Globus pallidus (tissue), 1 donor: ENCODE measurements at places on chromosomes 1 and 21.

- no peak for DNase-seq
Measured at GRCh38 chr21:42411891-42412635, 8.4 kb downstream of the UBASH3A start.

DNA sequence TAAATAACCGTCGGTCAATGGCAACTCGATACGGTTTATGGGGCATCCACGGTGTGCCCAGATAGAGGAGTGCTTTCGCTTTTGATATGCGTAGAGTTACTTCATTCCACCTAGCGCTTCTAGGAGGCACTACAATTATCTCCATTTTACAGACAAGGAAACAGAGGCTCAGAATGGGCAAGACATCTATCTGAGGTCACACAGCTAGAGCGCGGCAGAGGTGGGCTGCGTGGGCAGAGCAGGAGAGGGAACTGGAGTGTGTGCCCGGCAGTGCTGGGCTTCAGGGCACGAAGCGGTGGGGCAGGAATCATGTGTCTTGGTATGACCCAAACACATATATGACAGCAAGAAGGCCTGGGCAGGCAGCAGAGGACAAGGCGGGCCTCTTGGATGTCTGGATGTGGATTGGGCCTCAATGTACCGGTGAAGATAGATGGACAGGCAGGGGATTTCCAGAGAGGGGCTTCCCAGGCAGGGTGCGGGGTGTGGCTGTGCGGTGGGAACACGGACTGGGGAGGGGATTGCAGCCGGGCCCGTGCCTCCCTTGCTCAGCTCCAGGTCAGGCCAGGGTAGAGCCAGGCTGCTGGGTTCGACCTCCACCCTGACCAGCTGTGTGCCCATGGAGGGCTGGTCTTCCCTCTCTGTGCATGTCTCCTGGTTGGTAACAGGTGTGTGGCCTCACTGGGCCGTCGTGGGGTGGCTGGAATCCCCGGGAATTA lies 21.2 kb downstream of the TP73 start:
- DNase-seq = no peak

- DNase-seq = no peak
Measured at GRCh38 chr1:11143907-11144306, 44.2 kb upstream of the EXOSC10 start.

DNA sequence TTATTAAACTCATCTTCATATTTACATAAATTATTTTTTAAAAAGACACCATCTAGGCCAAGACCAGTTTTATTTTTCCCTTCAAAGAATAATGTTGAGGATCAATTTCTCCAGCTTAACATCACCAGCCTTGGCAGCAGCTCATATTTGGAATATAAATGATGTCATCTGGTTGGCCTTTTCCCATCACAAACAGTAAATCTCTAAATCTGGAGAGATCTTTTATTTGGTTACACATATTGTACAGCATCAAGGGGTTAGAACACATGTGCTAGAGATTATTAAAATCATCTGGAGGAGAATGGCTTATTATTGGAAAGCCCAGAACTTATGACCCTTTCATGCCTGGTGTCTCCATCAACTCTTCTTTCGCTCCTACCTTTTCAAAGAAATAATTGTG lies 508.8 kb downstream of the PLPP3 start:
- DNase-seq = no peak

DNA sequence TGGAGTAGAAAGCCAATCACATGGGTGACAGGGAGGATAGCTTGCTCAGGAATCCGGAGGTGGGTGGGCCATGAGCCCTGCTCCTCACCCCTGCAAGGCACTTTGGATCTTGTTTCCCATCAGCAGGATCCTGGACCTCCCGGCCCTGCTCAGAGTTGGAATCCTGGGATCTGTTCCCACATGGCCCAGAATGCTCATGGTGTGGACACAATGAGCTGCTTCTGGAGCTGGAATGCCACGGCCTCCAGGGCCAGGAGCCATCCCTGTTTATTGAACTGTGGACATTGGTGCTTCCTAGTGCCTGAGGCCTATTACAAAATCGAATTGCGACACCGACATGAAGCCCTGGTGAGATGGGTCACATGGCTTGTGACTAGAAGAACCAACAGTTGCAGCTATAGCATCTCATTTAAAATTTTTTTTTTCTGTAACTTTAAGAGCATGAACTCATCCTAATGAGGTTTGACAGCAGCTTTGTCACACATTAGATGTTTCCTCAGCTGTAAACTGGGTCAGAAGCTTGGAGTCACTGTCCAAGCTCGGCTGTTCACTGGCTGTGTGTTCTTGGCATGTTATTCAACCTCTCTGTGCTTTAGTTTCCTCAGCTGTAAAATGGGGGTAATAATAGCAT lies 40.4 kb upstream of the GOLT1A start:
- DNase-seq = no peak

- no peak for DNase-seq
Measured at GRCh38 chr1:30242168-30242567, 481.2 kb downstream of the MATN1 start.

GRCh38 chr1:240189386-240189989 lies 97.8 kb downstream of the FMN2 start:
- no peak for DNase-seq

DNA sequence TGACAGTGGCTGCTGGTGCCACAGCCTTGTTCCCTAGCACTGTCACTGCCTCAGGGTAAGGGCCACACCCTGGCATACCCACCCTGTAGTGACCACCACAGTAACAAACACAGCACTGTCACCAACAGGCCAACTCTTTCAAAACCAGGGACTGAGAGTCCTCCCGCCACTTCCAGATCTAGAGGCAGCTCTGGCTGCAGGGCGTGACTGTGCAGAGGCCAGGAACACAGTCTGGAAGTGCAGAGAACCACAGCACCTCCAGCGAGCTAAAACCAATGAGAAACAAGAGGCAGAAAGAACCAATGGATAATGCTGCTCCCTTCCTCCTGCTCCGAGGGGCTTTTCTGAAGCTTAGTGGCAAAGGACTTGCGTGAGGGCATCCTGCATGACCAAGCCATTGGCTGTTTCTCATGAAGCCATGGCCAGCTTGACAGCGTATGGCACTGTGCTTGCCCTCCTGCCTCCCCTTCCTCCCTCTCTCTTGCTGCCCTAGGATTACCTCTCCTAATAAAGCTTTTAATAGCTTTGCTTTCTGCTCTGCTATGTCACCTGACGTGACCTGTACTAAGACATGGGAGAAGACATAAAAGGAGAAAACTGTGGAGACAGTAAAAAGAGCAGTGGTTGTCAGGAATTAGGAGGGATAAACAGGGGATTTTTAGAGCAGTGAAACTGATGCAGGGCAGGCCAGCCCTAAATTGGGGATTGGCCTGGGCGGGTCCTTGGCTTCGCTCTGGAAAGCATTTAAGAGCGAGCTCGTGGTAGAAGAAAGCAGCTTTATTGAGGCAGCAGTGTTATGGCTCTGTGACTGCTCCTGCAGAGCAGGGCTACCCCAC lies 7.2 kb downstream of the PARP1 start:
- no peak for DNase-seq

DNA sequence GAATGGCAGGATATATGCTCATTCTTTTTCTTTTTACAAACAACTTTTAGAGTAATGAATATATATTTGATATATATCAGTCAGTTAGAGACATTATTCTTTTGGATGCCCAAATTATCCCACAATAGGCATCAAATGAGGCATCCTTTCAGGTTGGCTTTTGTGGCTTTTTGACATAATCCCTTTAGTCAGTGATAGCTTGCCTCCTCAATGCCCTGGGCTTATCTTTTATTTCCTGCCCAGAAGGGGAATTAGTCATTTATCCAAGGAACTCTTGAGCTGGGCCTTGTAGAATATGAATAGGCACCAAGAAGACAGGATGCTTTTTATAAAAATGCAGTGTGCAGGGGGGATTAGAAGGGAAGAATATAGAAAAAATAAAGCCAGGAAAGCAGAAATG lies 22.2 kb downstream of the EPHX4 start:
- no peak for DNase-seq

DNA sequence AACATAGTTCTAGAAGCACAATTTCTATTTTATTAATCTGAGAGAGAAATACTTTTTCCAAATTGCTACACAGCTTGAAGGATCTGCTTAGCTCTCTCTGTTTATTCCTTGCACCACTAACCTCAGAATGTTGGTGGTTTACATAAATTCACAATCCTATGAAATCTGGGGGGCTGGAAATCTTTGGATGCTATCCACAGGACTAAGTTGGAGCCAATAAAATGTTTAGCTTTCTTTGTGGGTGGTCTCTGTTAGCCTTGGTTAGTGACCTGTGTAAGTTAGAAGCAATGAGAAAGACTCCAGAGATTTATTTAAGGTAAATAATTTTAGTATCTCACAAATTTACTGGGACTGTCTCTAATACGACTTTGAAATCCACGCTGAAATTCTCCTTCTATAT lies 418.1 kb downstream of the ADGRL2 start:
- no peak for DNase-seq

DNA sequence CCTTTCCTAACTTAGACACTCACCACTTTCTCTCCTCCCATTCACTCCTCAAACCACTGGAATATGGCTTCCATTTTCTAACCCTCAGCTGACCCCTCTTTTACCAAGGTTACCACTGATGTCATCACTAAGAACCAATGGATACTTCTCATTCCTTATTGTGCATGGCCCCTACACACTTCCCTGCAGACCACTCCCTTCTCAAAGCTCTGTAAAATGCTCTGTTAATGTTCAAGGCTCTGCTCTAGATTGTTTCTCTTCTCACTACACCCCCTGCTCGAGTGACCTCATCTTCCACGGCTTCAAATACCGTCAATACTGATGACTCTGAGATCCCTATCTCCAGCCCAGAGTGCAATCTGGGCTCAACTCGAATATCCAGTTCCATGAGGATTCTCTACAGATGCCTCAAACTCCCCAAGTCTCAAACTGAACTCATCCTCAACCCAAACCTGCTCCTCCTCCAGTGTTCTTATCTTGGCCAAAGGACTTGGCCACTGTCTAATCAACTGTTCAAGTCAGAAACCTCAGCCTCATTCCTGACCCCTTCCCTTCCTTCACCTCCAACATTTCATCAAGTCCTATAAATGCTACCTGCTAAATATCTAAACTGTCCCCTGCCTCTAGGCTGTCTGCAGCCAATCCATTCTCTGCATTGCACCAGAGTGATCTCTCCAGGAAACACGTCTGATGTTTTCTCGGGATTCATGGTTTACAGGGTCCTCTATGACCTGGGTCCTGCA lies 41.3 kb upstream of the BMP8B start:
- DNase-seq = no peak

GRCh38 chr1:20604678-20605077 lies 15.8 kb downstream of the CDA start:
- DNase-seq = no peak

- DNase-seq = no peak
Measured at GRCh38 chr1:172298141-172298540, 122.3 kb upstream of the C1orf105 start.

GRCh38 chr1:221085701-221086375 lies 206.6 kb downstream of the HLX start:
- no peak for DNase-seq

- no peak for DNase-seq
Measured at GRCh38 chr1:186532466-186532865, 71.6 kb upstream of the PDC start.

- DNase-seq = peak; percentile 13
Measured at GRCh38 chr1:84573481-84573966, 716 bp downstream of the CTBS start.

DNA sequence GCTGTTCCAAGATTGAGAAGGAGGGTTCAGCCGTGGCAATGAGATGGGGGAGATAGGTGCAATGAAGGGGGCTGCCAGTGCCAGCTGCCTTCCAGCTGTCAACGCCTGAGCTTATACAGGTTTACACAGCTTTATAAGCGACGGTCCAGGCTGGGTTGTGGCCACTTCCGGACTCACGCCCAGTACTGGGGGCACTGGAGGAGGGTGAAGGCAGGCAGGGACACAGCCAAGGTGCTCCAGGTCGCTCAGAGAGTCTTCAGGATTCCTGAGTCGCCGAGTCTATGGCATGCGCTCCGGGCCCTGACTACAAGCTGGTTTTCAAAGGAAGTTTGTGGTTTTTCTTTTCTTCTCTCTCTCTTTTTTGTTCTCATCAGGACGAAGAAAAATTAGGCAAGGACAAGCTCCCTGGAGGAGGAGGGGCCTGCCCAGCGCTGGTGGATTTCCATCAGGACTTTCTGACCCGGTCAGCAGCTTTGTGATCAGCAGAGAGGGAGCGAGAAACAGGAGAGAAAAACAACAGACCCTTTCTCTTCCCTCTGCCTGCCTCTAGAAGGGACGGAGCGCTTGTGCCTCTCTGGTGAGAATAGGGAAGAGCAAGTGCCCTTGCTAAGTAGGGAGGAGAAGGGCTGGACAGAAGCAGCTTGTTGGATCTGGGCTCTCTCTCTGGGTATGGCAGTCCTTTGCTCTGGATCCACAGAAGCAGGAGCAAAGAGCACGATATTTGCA lies at the start of gene MINDY1:
Gene MINDY1, minus strand, starts transcription at position 576 of the 726 bp plus-strand sequence. CDS start 4,285 bp downstream, outside the sequence.
- peak; percentile 96 for DNase-seq

DNA sequence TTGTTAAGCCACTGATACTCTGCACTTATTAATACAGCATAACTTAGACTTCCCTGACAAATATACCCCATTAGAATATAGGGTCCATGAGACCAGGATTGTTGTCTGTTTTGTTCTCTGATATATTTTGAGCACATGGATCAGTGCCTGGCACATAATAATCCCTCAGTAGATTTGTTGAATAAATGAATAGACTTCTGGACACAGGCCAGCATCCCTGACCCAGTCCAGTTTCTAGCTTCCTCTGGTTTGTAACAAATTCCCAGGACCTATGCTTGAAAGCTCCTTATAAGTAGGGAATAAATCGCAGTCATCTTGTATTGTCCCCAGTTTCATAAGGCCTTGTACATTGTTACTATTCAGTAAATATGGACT lies 58.2 kb upstream of the GADD45A start:
- DNase-seq = no peak

- DNase-seq = no peak
Measured at GRCh38 chr1:12409681-12410080, 179.9 kb downstream of the VPS13D start.

GRCh38 chr1:79188337-79188736 lies 181.8 kb upstream of the ADGRL4 start:
- no peak for DNase-seq

DNA sequence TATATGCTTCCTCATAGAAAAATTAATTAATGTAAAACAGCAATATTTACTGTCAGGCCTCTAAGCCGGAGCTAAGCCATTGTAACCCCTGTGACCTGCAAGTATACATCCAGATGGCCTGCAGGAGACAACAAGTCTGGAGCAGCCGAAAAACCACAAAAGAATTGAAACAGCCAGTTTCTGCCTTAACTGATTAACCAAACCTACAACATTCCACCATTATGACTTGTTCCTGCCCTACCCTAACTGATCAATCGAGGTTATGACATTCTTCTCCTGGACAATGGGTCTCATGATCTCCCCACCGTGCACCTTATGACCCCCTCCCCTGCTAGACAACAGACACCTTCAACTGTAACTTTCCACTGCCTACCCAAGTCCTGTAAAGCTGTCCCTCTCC lies 205.8 kb upstream of the DUSP10 start:
- DNase-seq = no peak

DNA sequence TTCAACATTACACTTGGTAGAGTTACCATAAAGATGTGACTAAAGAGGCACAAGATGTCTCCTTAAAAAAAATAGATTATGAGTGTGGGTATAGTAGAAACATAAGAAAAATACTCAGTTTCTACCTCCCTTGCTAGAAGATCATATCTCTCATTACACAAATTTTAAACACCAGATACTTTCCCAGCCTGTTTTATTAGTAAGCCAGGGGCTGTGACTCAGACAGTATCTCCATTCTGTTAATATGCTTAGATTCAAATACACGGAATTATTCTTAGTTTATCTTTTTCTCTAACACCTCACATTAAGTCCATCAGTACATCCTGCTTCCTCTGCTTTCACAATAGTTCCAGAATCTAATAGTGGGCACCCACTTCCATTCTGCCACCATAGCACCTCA lies 561.8 kb upstream of the ADAMTS5 start:
- no peak for DNase-seq
